Fibroblast of villous mesenchyme (primary cell): ENCODE measurements at places on chromosomes 11 and 22.

GRCh38 chr22:27994481-27995331, 75.7 kb upstream of the PITPNB start:
- DNase-seq = no peak

- DNase-seq = no peak
Observed at GRCh38 chr11:134359646-134360045, 27.9 kb downstream of the GLB1L2 start.

GRCh38 chr11:122746611-122747244, 91.2 kb downstream of the UBASH3B start:
- DNase-seq = no peak

DNA sequence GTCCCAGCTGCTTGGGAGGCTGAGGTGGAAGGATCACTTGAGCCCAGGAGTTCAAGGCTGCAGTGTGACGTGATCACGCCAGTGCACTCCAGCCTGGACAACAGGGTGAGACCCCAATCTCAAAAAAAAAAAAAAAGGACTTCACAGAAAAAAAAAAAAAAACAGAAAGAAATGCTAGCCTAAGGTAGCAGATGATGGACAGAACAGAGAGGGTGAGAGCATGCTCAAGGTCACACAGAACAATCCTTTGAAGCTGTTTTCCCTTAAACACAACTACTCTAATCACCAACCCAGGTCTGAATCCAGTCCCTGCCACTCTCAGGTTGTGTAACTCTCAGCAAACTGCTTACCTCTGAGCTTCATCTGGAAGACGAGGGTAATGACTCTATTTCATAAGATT, 9.7 kb downstream of the ZMAT5 start:
- no peak for DNase-seq

GRCh38 chr11:63352144-63352543, 17.4 kb upstream of the SLC22A9 start:
- no peak for DNase-seq

DNA sequence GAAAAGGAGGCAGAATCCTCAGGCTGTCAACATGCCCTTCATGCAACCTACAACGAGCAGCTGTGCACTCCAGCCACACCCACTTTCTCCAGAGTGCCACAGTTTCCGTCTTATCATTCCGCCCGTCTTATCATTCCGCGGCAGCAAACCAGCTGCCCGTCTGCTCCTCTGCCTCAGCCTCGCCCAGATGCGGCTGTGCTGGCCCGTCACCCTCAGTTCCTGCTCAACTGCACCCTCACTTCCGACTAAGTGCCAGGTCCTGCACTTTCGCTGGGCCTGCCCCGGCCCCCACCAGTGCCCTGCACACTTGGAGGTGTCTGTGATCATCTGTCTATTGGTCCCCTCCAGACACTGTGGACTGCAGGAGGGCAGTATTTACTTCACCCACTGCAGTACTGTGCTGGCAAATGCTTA, 43.7 kb downstream of the MICAL3 start:
- DNase-seq = peak; percentile 83
